Activated CD8-positive, alpha-beta memory T cell treated with anti-CD3 and anti-CD28 coated beads for 4 hours (primary cell): ENCODE measurements at places on chromosomes 4 and X.

DNA sequence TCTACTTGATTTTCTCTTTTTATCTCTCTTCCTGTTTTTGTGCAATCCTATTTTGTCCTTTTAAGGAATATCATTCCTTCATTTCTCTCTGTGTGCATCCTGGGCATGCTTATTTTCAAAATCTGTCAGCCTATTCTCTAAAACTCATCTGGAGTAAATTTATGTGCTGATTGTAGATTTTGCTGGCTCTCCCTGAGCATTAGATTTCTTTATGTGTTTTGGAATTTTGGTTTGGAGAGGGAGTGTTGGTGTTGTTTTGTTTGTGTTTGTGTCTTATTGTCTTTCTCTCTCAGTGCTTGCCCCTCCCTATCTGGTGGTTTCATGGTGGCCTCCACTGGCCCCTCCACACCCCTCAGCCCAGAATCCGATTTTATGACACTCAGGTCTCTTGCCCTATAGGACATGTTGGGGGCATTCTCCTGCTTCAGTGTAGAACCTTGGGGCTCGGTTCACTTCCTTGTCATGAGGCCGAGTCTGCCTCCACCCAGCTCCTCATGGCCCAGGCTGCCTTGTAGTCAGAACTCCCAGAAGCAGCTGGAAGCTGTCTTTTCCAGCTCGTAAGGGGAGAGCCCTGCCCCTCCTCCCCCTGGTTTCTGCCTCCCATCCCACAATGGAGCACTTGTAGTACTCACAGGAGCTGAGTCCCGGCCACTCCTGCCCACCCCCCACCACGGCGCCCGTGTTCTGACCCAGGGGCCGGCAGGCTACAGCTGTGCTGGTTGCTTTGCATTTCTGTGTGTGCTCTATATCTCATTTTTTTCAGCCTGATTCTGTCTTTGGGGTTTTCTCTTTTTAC, 24.5 kb upstream of the PJA1 start:
- no peak for DNase-seq

- DNase-seq, result no peak
These were observed 74.4 kb upstream of the PRKX start for GRCh38 chrX:3787856-3788255.

DNA sequence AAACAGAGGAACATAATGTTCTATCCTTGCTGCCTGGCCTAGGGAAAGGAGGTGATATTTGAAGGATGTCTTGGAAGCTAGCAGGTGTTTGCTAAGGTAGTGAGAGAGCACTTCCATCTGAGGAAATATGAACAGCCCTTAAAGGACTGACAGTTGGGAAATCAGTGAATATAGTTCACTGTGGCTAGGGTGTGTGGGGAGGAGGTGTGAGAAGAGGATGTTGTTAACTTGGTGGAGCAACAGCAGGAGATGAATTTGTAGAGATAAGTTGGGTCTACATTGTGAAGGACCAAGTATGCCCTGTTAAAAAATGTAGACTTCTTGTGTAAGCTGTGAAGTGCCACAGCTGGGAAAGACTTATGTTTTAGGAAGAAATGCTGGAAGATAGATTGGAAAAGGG, 25.5 kb downstream of the TBC1D19 start:
- DNase-seq, result no peak

GRCh38 chr4:76301068-76301774, 5.3 kb upstream of the STBD1 start:
- no peak for DNase-seq

GRCh38 chrX:5775846-5776430, 452.7 kb downstream of the NLGN4X start:
- DNase-seq, result no peak

GRCh38 chr4:32824336-32824735, 2104.2 kb downstream of the PCDH7 start:
- no peak for DNase-seq

- DNase-seq, result no peak
These were observed 10.9 kb upstream of the PCDH18 start for GRCh38 chr4:137543198-137543597.

- no peak for DNase-seq
These were observed 123.4 kb downstream of the FAM13A start for GRCh38 chr4:88933414-88934160.

GRCh38 chr4:67587156-67587555, 28.6 kb downstream of the STAP1 start:
- DNase-seq, result no peak

- no peak for DNase-seq
These were observed 79.9 kb downstream of the ZFX start for GRCh38 chrX:24229400-24229879.

GRCh38 chrX:70442224-70442623, 2.4 kb upstream of the DLG3 start:
- no peak for DNase-seq

DNA sequence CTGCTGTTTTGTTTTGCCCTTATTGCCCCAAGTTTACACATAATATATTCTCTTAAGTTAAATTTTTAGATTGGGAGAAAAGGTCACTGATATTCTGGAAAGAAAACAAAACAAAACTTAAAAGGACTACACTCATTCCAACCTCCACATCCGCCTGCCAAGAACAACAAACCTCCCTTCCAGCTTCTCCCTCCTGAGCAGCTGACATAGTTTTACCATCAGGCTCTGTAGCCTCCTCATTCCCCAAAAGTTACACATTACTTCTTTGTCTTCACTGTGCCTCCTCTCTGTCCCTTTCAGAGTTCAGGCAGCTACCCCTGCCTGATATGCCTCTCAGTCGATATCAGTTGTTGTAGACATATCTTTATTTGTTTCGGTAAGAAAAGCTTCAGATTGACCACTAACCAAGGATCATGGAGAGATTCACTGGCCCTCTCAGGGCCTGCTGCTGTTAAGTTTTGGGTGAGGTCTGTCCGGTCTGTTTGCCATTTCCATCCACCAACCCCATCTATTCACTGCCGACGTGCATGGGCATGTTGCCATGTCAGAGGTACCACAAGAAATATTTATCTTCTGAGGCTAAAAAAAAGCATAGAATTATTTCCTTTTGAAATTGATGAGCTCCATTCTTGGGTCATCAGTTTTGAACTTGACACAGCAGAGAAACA, 164.1 kb downstream of the GASK1B start:
- DNase-seq, result no peak

- no peak for DNase-seq
These were observed 5.4 kb upstream of the CYTL1 start for GRCh38 chr4:5024673-5025072.

- DNase-seq, result no peak
These were observed 1608.9 kb upstream of the TENM3 start for GRCh38 chr4:180634306-180634705.

DNA sequence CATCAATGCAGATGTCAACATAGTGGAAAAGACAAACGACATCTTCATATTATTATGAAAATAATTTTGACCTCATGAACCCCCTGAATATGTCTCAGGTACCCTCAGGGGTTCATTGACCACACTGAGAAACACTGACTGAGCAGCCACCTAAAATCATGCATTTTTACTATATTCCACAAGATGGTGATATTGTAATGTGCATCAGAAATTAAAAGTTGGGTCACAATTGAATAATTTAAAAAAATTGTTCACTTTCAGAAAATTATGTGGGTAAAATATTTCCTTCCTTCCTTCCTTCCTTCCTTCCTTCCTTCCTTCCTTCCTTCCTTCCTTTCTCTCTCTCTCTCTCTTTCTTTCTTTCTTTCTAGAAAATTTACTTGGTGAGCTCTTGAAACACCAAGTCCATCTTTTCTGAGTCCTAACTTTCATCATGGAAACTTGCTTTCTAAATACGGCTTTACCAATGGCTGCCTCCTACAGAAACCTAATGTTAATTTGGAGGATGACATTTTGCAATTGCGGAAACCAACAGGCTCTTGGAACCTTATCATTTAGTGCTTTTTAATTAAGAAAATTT, 103.6 kb downstream of the RTL3 start:
- no peak for DNase-seq

DNA sequence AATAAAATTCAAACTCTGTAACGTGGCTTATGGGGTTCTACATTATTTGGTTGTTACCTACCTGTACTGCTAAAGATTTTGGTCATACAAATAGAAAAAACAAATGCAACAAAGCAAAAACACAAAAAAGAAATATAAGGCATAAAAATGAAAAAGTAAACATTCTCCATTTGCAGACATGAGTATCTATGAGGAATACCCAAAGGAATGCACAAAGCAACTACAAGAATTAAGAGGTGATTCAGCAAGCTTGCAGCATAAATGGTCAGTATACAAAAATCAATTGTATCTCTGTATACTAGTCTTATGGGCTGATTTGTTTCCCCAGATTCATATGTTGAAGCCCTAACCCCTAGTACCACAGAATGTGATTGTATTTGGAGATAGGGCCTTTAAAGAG, 3.6 kb upstream of the PDE5A start:
- no peak for DNase-seq

- no peak for DNase-seq
These were observed 168.2 kb downstream of the AMELX start for GRCh38 chrX:11461201-11462001.

DNA sequence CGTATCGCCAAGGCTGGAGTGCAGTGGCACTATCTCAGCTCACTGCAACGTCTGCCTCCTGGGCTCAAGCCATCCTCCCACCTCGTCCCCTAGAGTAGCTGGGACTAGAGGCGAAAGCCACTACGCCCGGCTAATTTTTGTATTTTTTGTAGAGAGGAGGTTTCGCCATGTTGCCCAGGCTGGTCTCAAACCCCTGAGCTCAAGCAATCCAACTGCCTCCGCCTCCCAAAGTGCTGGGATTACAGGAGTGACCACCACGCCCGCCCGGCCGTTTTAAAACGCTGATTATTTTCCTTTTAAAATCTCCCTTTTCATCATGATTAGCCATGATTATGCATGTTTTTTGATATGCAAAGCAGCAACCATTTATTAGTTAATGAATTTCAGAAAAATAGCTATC, 2.2 kb downstream of the N4BP2 start:
- no peak for DNase-seq

- DNase-seq, result no peak
These were observed 2.8 kb downstream of the TBC1D14 start for GRCh38 chr4:6912441-6912840.

GRCh38 chrX:71852182-71852581, 58.5 kb upstream of the NHSL2 start:
- DNase-seq, result no peak

- DNase-seq, result no peak
These were observed 1.8 kb downstream of the ARHGAP4 start for GRCh38 chrX:153924149-153924861.

DNA sequence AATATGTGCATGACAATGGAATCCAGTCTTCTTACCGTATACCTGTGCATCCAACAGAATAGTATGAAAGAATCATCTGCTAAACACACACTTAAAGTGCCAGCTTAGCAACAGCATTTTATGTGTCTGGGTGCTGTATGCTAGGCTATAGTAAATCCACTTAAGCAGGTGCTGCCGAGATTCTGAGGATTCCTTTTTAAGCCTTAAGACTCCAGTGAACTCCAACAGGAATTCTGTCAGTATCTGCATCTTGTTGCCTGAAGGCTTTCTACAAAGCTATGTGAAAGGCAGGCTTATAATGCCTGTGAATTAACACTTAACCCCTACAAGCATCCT, 1076.4 kb upstream of the PABPC4L start:
- DNase-seq, result no peak

DNA sequence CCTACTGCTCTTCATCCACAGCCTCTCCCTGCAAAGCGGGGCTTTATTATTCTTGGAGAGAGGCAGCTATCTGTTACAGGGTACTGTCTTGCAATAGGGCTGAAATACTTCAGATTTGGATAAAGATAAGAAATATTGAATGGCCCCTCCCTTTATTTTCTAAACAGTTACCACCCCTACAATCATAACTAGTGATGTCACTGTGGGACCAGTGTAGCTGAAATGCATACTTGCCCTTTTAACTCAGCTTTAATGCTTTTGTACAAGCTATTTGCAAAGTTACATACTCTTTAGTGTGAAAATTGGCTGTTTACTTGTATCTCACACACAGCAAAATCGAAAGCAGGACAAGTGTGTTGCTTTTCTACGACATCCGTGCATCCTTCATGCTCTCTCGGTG, 261.7 kb upstream of the GATB start:
- DNase-seq, result no peak

- no peak for DNase-seq
These were observed 566.2 kb downstream of the DACH2 start for GRCh38 chrX:86714441-86714840.

- no peak for DNase-seq
These were observed 148.2 kb downstream of the SMIM20 start for GRCh38 chr4:26062215-26062614.

DNA sequence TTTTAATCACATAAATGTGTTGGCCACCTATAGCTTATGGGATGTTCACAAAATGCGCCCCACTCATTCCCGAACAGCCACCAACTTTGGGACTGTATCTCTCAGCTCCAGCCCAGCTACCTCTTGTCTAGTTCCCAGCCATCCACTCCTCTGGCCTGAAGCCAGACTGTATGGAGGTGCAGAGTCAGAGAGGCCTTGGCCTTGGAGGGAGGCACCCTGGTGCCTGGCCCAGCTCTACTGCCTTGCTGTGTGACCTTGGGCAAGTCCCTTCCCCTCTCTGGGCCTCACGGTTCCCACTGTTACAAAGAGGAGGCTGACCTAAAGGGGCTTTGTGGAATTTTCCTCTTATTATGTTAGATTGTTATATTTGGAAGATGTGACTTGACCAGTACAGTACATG, 13.9 kb downstream of the MAMLD1 start:
- DNase-seq, result no peak

GRCh38 chr4:16627999-16628398, 270.4 kb downstream of the LDB2 start:
- no peak for DNase-seq

- no peak for DNase-seq
These were observed 338.7 kb downstream of the PCDH18 start for GRCh38 chr4:137193564-137193963.

- DNase-seq, result no peak
These were observed 81.6 kb downstream of the BANK1 start for GRCh38 chr4:101871962-101872676.

DNA sequence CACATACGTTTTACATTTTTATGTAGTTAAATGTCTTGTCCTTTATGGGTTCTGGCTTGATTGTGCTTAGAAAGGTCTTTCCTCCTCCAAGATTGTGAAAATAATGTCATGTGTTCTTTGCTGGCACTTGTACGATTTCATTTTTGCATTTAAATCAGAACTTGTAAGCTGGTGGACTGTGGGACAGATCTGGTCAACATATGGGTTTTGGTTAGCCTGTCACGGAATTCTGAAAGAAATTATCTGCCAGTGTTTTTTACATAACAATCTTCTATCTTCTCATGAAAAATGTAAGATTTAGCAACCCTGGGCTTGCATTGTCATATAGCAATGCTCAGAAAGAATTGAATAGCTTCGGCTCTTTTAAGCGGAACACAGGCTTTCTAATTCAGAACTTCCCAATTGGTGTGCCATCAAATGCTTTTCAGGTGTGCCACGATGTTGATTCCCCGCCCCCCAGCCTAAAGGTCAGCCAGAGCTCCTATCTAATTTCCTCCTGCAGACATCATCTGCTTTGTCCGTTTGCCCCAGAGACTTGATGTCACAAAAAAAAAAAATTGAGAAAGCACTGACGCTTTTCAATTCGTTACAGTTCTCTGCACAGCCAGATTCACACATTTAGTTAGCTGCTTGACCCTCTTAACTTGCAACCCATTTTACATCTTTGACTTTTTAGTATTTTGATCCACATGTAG, 16.2 kb downstream of the AFF1 start:
- no peak for DNase-seq

GRCh38 chr4:3752022-3752421, 14.2 kb upstream of the ADRA2C start:
- DNase-seq, result no peak
